ENCODE measurements at places on chromosomes 6 and 20. TPM values are rescaled to one million over a fixed set of nuclear protein-coding genes. Genes with fewer than 3 reads are reported as not detected.
A peak's percentile ranks its signal among the peaks of the same experiment; 100 is the strongest.

GRCh38 chr20:62748311-62748710 is 39.7 kb downstream of the NTSR1 start:
- no peak for DNase-seq

GRCh38 chr6:47306887-47307286 is 2.8 kb downstream of the TNFRSF21 start:
- no peak for DNase-seq

GRCh38 chr6:102907181-102907580 is 1513.7 kb downstream of the GRIK2 start:
- no peak for DNase-seq

GRCh38 chr20:2729791-2730190 is 37.2 kb downstream of the EBF4 start:
- DNase-seq, result no peak

- DNase-seq, result no peak
Measured at GRCh38 chr6:50824552-50824951, 5.9 kb downstream of the TFAP2B start.

DNA sequence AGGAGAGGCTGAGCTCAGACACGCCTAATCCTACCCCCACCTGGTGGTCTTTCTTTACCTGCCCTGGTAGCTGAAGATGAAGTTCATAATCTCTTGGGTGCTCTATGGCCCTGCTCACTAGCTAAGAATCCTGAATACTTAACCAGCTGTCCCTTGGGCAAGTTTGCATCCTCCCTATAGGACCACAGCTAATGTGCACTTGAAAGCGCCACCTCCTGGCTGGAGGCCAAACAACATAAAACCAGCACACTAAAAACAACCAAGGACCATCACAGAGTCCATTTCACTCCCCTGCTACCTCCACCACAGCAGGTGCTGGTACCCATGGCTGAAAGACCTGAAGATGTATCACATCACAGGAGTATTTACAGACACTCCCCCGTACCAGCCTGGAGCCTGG is 155.5 kb upstream of the SLC24A3 start:
- no peak for DNase-seq

GRCh38 chr6:96468681-96469224 is 52.9 kb upstream of the UFL1 start:
- DNase-seq, result no peak

- no peak for DNase-seq
Measured at GRCh38 chr6:110158479-110158878, 21.0 kb downstream of the WASF1 start.

DNA sequence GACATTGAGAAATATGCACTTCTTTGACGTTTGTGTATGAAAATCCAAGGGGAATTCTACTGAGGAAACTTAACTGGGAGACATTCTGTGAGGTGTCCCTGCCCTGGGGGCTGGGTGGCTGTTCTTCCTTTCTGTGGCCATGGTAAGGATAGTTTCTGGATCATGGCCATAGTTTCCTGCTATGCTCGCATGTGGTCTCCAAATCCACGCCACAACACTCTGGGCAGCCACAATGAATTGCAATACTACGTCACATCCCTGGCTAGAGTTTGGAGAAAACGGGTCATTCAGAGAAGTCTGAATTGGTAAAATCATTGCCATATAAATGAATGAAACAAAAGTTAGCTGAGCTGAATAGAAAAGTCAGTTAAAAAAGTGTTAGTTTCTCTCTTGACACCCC is 230.6 kb downstream of the UTRN start:
- DNase-seq, result no peak

DNA sequence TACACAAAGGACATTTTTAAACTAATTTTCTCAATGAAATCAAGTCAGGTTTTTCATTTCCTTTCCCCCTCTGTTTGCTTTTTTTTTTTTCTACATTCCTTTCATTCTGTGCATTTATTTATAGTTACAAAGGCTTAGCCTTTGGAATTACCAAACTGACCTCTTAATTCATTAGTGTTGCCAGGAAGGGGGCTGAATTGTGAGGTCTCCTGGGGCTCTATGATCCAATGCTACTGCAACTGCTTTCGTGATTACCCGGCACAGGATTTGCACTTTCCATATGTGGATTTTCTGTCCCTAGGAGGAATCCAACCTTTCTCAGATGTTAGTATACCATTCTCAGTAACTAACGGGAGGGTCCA is 35.3 kb downstream of the NEDD9 start:
- DNase-seq, result no peak

- peak; percentile 74 for DNase-seq
Measured at GRCh38 chr6:153131037-153131981, at the start of gene RGS17. RGS17 (minus strand) TSS chr6:153131282; CDS start chr6:153044018, 87,264 bp downstream.

DNA sequence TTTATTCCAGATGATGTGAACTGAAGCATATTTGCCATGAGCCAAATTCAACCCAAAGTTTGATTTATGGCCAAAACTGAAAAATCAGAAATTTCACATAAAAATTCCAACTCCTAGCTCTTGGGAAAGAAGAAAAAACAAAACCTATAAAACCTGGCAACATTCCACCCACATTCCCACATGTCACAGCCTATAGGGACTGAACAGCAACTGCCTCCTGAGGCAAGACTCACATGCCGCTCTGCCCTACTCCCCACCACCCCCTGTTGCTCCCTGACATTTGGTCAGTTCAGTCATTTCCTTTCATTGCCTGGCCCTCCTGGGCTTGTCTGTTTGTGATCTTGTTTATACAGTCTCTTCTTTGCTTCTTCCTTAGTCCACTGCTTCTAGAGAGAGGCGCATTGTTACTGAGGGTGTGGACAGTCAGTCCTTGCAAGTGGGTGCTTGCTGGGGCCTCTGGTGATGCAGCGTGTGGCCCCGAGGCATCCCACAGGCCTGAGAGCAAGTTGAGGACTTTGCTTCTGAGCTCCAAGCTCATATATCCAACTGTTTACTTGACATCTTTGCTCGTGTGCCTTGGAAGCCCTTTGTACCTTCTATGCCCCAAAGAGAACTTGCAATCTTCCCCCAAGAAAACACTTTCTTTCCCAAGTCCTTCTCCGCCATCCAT is 31.4 kb downstream of the NFATC2 start:
- no peak for DNase-seq

DNA sequence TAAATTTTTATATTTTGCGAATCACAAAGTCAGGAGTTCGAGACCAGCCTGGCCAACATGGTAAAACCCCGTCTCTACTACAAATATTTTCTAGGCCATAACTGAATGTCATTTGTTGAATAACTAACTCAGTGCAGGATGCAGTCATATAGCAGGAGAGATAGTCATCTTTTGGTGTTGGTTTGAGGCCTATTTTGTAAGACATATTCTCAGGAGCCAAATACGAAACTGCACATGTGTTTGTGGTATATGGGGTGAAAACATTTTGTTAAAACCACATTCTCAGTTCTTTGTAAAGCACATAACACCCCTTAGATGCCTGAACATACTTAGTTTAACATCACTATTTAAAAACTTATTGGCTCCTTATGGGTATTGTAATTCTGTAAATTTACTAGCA is 4.7 kb upstream of the ENPP5 start:
- no peak for DNase-seq

DNA sequence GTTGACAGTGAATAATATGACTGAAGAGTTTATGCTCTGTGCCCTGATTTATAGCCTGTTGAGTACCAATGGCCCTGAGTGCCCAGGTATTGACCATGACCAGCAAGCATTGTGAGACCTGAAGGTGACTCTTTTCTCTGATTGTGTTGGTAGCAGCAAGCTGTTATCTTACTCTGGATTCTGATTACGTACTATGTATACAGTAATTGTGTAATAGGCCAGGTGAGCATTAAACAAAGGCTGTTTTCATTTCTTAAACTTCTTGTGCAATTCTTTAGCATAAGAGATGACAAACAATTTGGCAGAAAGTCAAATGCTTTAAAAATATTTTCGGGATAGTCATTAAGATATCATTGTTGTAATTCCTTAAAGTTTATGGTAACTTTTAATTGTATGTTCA is 111.7 kb upstream of the PTPRK start:
- DNase-seq, result no peak

Gene GJA10
- not detected for total RNA-seq

Gene RBM12
- total RNA-seq, result 72.5 TPM

Gene SLC26A8
- total RNA-seq, result 0.52 TPM

Gene GNMT
- 1.4 TPM for total RNA-seq

Gene PTGIS
- 42.1 TPM for total RNA-seq

Measured in upper lobe of right lung (tissue), 1 donor.